Stimulated activated naive CD8-positive, alpha-beta T cell treated with anti-CD3 and anti-CD28 coated beads, Interleukin-15, Interleukin-2, amounts not matched to agents 100 U/mL and 50 U/mL, for 24 hours (primary cell): ENCODE measurements at places on chromosomes 5 and 9.

DNA sequence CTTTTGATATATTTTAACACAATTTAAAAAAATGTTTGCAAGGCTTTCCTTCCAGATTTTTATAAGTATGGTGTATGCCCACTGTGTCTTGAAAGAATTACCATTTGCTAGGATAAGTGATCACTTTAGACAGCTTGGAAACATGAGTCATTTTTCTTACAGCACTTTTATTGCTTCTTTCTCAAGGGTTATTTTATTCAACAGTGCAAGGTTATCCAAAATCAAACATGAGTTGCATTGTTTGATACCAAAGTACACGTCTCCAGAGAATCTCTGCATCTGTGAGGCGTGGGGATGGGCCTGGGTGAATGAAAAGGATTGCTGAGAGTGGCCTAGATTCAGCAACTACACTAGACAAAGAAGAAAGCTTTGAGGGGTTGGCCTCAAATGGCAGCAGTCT lies 329.6 kb downstream of the ADAMTS6 start:
- DNase-seq, result no peak

DNA sequence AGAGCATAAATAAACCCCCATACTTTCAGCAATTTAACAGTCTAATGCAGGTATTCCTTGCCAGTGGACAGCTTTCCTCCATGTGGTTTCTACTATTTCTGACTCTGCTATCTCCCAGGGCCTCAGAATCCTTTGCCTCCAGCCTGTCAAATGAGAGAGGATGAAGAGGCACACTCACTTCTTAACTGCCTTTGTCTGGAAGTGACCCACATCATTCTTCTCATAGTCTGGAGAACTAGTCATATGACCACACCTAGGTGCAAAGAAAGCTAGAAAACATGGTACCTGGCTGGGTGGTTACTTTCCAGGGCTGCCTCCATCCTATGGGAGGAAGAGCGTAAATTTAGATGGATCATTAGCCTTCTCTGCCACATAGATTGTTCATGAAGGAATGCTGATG lies 22.5 kb downstream of the PALM2AKAP2 start:
- no peak for DNase-seq

- no peak for DNase-seq
Observed at GRCh38 chr9:36056896-36057295, 20.2 kb downstream of the RECK start.

DNA sequence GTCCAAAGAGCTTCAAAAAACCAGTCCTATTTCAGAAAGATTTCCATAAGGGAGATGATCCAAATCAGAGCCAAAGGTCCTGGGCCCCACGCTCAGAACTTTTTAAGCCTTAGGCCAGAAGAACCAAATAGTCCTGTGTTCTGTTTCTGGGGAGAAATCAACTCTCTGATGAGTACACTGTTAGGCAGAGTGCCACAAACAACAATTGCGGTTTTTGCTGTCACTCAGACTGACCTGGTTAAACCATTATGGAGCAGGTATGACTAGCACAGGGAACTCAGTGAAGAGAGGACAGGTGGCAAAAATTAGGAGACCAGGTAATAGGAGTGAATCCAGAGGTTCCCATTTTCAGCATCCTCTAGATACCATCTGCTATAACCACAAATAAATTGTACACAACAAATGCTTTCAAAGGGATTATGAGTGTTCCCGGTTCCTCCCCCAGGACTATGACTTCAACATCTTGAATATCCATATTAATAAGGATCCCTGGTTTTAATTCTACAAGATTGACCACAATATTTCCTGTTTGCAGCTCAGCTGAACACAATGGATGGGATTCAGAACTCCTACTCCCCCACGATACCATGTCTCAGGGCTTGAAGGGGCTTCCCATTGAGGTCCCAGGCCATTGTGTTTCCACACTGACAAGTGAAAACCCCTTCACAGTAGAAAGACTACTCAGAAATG lies 52.1 kb upstream of the FREM1 start:
- no peak for DNase-seq

GRCh38 chr9:88874391-88874790 lies 116.9 kb upstream of the S1PR3 start:
- no peak for DNase-seq
